Bronchial smooth muscle cell (primary cell): ENCODE measurements at places on chromosomes 3 and 15. TPM values are rescaled to one million over a fixed set of nuclear protein-coding genes. Genes with fewer than 3 reads are reported as not detected.

The ITIH1 gene
- not detected in 2 replicates for total RNA-seq

The CDHR4 gene
- 0.16 and 0.43 TPM in 2 replicates for total RNA-seq

The CD86 gene
- total RNA-seq, result not detected in 2 replicates

The GJD2 gene
- not detected in 2 replicates for total RNA-seq

The ATP8B4 gene
- 6.9 and 29.4 TPM in 2 replicates for total RNA-seq

The PAQR5 gene
- total RNA-seq, result 2.8 and 2.9 TPM in 2 replicates

The KLHL24 gene
- total RNA-seq, result 80.1 and 147 TPM in 2 replicates

The MUC4 gene
- total RNA-seq, result 0.16 TPM in 1 of 2 replicates, not detected in the other

The TMEM108 gene
- total RNA-seq, result not detected in 2 replicates

The GOLGA6D gene
- total RNA-seq, result under 0.01 TPM in 1 of 2 replicates, not detected in the other

The CHRNA5 gene
- 0.47 and 0.94 TPM in 2 replicates for total RNA-seq

The TMCO5A gene
- not detected in 2 replicates for total RNA-seq

The FYCO1 gene
- 29.7 and 30.9 TPM in 2 replicates for total RNA-seq

The FXR1 gene
- 274 and 307 TPM in 2 replicates for total RNA-seq

The SPESP1 gene
- total RNA-seq, result 6.8 and 14.3 TPM in 2 replicates

The RAB27A gene
- 7.5 and 10.6 TPM in 2 replicates for total RNA-seq

The SCN5A gene
- total RNA-seq, result under 0.01 and 0.09 TPM in 2 replicates

The IL1RAP gene
- total RNA-seq, result 1.8 and 3.8 TPM in 2 replicates

The WDR93 gene
- 0.09 and 0.16 TPM in 2 replicates for total RNA-seq

The SOX14 gene
- total RNA-seq, result not detected in 2 replicates

The FOXB1 gene
- not detected in 2 replicates for total RNA-seq

The SI gene
- not detected in 2 replicates for total RNA-seq

The SCN11A gene
- total RNA-seq, result under 0.01 TPM in 1 of 2 replicates, not detected in the other

The TEX55 gene
- not detected in 2 replicates for total RNA-seq

The ZNF774 gene
- 0.86 and 1.7 TPM in 2 replicates for total RNA-seq

The STAC gene
- total RNA-seq, result 0.47 TPM in 1 of 2 replicates, not detected in the other

The MOBP gene
- under 0.01 TPM in 1 of 2 replicates, not detected in the other for total RNA-seq

The ZPLD1 gene
- under 0.01 TPM in 2 replicates for total RNA-seq

The ARPP21 gene
- not detected in 2 replicates for total RNA-seq

The COX5A gene
- total RNA-seq, result 28.9 and 30.6 TPM in 2 replicates

The C3orf20 gene
- not detected in 2 replicates for total RNA-seq

The CYP19A1 gene
- total RNA-seq, result 1.7 and 1.8 TPM in 2 replicates

The USF3 gene
- 4.1 and 4.4 TPM in 2 replicates for total RNA-seq

The RAB6B gene
- total RNA-seq, result 0.16 and 0.52 TPM in 2 replicates

The MYL3 gene
- total RNA-seq, result 0.09 TPM in 1 of 2 replicates, not detected in the other

The TGM5 gene
- not detected in 2 replicates for total RNA-seq

The CASR gene
- not detected in 2 replicates for total RNA-seq

The BNC1 gene
- 1.7 and 4.3 TPM in 2 replicates for total RNA-seq

The C3orf70 gene
- total RNA-seq, result 0.16 and 0.34 TPM in 2 replicates

The C3orf22 gene
- not detected in 2 replicates for total RNA-seq

The IL17RC gene
- 25.4 and 37.8 TPM in 2 replicates for total RNA-seq

The TGM4 gene
- under 0.01 TPM in 1 of 2 replicates, not detected in the other for total RNA-seq

The FAM227B gene
- total RNA-seq, result 3.8 and 5.8 TPM in 2 replicates

The AHSG gene
- not detected in 2 replicates for total RNA-seq

The CACNA1D gene
- 0.32 and 0.34 TPM in 2 replicates for total RNA-seq

The PARP3 gene
- total RNA-seq, result 13.6 and 40.4 TPM in 2 replicates

The TRIM42 gene
- total RNA-seq, result not detected in 2 replicates

The IGDCC3 gene
- not detected in 2 replicates for total RNA-seq

The ITPKA gene
- total RNA-seq, result 5.2 TPM in 2 replicates

The SLMAP gene
- 30.2 and 35.9 TPM in 2 replicates for total RNA-seq
